ENCODE measurements at places on chromosomes 5 and 9.

GRCh38 chr5:171323806-171324632 is 15.0 kb downstream of the TLX3 start:
- DNase-seq, result no peak
- H3K4me1 ChIP-seq, result no peaks in the 10 kb centered on the region
- no peak overlapping the region for H3K4me3 ChIP-seq
- peaks cover 83% of the 10 kb centered on the region for H3K27me3 ChIP-seq

DNA sequence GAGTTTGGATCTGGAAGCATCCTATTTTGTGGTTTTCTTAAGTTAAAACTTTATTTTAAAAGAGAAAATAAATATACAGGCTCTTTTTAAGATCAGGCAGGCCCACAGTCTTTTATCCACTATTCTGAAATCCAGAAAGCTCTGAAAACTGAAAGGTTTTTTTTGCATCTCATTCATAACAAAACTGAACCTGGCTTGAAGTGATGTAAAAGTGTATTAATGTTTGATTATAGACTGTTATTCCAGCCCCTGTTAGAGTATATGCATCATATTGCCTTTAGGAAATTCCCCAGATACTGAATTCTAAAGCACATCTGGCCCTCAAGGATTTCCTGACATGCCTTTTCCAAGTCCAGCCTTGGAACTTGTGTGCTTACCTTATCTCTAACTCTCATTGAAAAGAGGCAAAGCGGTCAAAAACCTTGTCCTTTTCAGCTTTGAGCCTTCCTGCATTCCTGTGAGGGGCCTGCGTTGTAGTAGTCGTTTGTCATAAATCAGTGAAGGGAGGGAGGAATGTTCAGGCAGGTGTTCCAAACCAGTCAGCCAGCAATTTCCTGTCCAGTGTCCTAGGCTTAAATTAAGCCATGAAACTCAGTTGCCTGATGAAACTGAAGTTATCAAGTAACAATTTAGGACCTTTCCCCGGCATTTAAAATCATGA is 110.4 kb downstream of the TLE4 start:
- H3K4me1 ChIP-seq, result peaks cover 26% of the 10 kb centered on the region
- H3K36me3 ChIP-seq, result no peaks in the 10 kb centered on the region
- no peak for DNase-seq
- no peaks in the 10 kb centered on the region for H3K27me3 ChIP-seq
- no peak overlapping the region for H3K4me3 ChIP-seq
- no peak overlapping the region for H3K27ac ChIP-seq

- no peak overlapping the region for H3K27ac ChIP-seq
- H3K27me3 ChIP-seq, result no peaks in the 10 kb centered on the region
- no peaks in the 10 kb centered on the region for H3K36me3 ChIP-seq
- DNase-seq, result peak; percentile 55
- H3K4me1 ChIP-seq, result peaks cover 19% of the 10 kb centered on the region
- no peak overlapping the region for H3K4me3 ChIP-seq
Measured at GRCh38 chr5:154714266-154714986, 40.8 kb upstream of the LARP1 start.

- no peak for DNase-seq
- no peak overlapping the region for H3K4me3 ChIP-seq
- H3K4me1 ChIP-seq, result no peaks in the 10 kb centered on the region
Measured at GRCh38 chr9:81002906-81003305, 686.4 kb downstream of the TLE1 start.

DNA sequence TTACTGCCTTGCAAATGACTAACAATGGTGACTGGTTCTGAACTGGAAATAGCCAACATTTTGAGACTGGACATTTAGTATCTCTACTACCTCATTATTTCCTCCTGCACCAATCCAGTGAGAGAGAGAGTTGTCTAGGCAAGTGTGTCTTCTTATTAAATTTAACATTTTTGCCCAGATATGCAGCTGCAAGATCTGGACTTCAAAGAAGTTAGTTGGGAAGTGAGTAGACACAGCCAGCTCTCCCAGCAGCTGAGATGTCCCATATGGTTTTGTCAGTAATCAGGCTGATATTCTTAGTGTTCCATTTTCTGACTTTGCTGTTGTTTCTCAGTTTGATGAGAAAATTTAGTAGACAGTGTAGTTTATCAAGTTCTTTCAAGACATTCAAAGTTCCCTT is 1778.8 kb upstream of the CDH6 start:
- no peaks in the 10 kb centered on the region for H3K27me3 ChIP-seq
- no peaks in the 10 kb centered on the region for H3K4me1 ChIP-seq
- H3K36me3 ChIP-seq, result no peaks in the 10 kb centered on the region
- no peak for DNase-seq
- no peak overlapping the region for H3K27ac ChIP-seq

GRCh38 chr5:78925129-78925876 is 59.8 kb downstream of the ARSB start:
- no peaks in the 10 kb centered on the region for H3K36me3 ChIP-seq
- no peak overlapping the region for H3K27ac ChIP-seq
- DNase-seq, result no peak
- no peaks in the 10 kb centered on the region for H3K27me3 ChIP-seq
- H3K4me3 ChIP-seq, result no peak overlapping the region

- no peaks in the 10 kb centered on the region for H3K36me3 ChIP-seq
- no peaks in the 10 kb centered on the region for H3K27me3 ChIP-seq
- H3K27ac ChIP-seq, result no peak overlapping the region
- no peaks in the 10 kb centered on the region for H3K4me1 ChIP-seq
- no peak for DNase-seq
Measured at GRCh38 chr5:117236941-117237340, 662.3 kb upstream of the SEMA6A start.

- no peak overlapping the region for H3K27ac ChIP-seq
- H3K4me1 ChIP-seq, result no peaks in the 10 kb centered on the region
- H3K36me3 ChIP-seq, result no peaks in the 10 kb centered on the region
- H3K27me3 ChIP-seq, result peaks cover 24% of the 10 kb centered on the region
- DNase-seq, result no peak
Measured at GRCh38 chr5:31898036-31898632, 259.2 kb downstream of the PDZD2 start.

GRCh38 chr9:75876999-75877640 is 13.4 kb upstream of the PCSK5 start:
- no peak overlapping the region for H3K27ac ChIP-seq

- no peak overlapping the region for H3K4me3 ChIP-seq
- no peaks in the 10 kb centered on the region for H3K36me3 ChIP-seq
- DNase-seq, result no peak
- H3K4me1 ChIP-seq, result no peaks in the 10 kb centered on the region
Measured at GRCh38 chr9:84807870-84808390, 138.4 kb downstream of the NTRK2 start.

- DNase-seq, result no peak
- no peak overlapping the region for H3K4me3 ChIP-seq
- H3K4me1 ChIP-seq, result no peaks in the 10 kb centered on the region
- H3K36me3 ChIP-seq, result no peaks in the 10 kb centered on the region
- no peaks in the 10 kb centered on the region for H3K27me3 ChIP-seq
- H3K27ac ChIP-seq, result no peak overlapping the region
Measured at GRCh38 chr5:84059672-84060071, 325.0 kb downstream of the EDIL3 start.

DNA sequence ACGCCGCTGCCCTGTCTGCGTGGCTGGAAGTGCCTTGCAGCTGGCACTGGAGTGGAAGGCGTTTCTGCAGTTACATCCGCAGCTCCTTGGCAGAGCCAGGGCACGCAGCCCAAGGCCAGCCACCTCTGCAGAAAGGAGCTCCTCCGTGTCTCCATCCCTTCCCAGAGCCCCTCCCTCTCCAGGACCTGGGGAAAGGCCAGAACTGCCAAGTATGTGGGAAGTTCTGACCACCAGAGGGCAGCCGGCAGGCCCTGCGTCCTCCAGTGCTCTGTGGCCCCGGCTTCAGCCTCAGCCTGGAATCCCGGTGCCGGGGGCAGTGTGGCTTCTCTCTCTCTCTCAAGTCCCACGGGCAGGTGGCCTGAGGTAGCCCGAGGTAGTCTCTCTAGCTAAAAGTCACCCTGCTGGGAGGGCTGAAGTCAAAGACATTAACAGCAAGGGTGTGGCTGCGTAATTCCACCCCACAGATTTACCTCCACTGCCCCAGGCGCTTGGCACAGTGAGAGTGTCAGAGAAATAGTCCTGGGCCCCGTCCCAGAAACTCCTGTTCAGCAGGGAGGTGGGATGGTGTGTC is 101.7 kb upstream of the FCN2 start:
- H3K36me3 ChIP-seq, result peaks cover 60% of the 10 kb centered on the region
- H3K4me3 ChIP-seq, result no peak overlapping the region
- H3K27ac ChIP-seq, result peak overlapping the region; percentile 29
- no peaks in the 10 kb centered on the region for H3K27me3 ChIP-seq
- no peaks in the 10 kb centered on the region for H3K4me1 ChIP-seq

DNA sequence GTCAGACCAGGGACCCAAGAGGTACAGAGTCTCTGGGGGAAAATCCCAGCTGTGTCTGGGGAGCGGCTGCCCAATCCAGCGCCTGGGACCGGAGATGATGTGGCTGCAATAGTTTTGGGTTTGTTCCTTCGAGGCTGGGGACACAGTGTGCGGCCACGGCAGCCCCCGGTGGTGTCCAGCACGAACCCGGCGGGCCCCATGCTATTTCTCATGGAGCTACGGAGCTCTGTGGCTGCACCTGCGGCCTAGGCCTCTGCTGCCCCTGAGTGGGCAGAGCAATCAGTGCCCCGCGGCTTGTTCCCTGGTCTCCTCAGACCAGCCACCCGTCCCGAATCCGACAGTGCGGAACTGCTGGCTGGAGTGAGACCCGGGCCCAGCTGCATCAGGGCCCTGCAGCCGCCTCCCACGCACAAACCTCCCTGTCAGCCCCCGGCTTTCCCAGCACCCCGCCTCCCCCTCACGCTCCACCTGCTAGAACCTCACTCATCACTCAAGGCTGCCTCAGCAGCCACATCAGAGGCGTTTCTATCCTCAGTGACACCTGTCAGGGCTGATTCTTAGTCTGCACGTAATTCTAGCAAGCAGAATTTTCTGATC is 29.0 kb downstream of the SARDH start:
- no peaks in the 10 kb centered on the region for H3K36me3 ChIP-seq
- H3K4me1 ChIP-seq, result no peaks in the 10 kb centered on the region
- no peaks in the 10 kb centered on the region for H3K27me3 ChIP-seq
- H3K4me3 ChIP-seq, result no peak overlapping the region

DNA sequence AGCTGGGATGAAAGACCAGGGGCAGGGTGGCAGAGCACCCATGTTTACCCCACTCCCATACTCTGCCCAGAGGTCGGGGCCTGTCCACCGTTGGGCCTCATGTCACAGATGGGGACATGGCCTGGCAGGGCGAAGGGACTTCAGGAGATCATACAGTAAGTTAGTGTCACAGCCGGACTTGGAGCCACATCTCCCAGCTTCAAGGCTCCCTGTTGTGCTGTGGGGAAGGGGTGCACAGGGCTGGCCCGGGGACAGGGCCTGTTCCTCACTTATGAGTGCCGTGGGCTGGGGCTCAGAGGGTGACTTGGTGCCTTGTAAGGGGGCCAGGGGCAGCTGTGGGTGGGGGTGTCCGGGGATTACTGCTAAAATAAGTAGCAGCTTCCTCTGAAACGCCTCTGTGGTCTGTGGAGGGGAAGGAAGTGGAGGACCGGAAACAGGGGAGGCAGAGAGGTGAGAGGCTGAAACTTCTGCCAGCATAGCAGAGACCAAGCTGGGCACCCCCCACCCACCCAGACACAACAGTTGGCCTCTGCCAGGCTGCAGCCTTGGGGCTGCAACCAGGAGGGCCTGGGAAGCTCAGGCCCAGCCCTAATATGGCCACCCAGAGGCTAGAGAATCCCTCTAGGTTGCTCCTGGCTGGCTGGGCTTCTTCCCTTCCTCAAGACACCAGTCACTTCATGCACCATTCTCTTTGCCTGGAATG is 41.1 kb upstream of the NEK6 start:
- no peaks in the 10 kb centered on the region for H3K36me3 ChIP-seq
- no peak overlapping the region for H3K27ac ChIP-seq
- no peak overlapping the region for H3K4me3 ChIP-seq
- peaks cover 15% of the 10 kb centered on the region for H3K4me1 ChIP-seq
- H3K27me3 ChIP-seq, result no peaks in the 10 kb centered on the region

- no peak overlapping the region for H3K4me3 ChIP-seq
- no peak for DNase-seq
- no peak overlapping the region for H3K27ac ChIP-seq
Measured at GRCh38 chr9:86230858-86231257, 28.6 kb downstream of the C9orf153 start.

GRCh38 chr9:35691757-35692301 is 2.1 kb upstream of the TPM2 start:
- H3K4me3 ChIP-seq, result peak overlapping the region; percentile 98
- peaks cover 19% of the 10 kb centered on the region for H3K36me3 ChIP-seq
- peak overlapping the region; percentile 89 for H3K27ac ChIP-seq
- no peaks in the 10 kb centered on the region for H3K27me3 ChIP-seq
- H3K4me1 ChIP-seq, result peaks cover 42% of the 10 kb centered on the region
- DNase-seq, result peak; percentile 33

DNA sequence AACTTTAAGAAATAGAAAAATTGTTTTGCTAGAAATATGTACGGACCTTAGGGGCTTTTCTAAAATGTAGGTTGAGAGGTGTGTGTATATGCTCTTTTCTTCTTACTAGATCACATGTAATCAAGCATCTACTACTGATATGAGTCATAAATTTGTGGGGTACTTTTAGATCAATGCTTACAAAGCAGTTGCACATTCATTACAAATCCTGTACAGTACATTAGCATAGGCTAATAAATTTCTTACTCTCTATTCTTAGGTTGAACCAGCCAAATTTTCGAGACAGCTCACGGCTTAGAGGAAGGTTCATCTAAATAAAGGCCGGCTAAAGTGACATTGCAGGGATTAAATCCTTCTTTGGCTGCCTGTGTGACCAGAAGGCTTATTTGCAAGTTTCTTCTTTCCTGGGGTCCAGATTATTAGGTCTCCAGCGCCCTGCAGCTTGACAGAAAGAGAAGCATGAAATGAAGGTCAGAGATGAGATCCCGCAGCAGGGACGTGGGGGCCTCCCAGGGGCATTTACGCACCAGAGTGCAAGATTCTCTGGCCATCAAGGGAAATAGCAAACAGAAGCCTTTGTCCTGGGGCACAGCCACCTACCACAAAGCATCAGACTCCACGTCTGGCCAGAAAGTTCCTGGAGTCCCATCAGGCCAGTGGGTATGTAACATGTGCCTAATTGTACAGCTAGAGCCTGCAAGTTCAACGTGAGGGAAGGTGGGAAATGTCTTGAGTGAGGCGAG is 53.0 kb downstream of the NIM1K start:
- no peak overlapping the region for H3K27ac ChIP-seq
- H3K36me3 ChIP-seq, result no peaks in the 10 kb centered on the region
- no peak overlapping the region for H3K4me3 ChIP-seq
- DNase-seq, result no peak

DNA sequence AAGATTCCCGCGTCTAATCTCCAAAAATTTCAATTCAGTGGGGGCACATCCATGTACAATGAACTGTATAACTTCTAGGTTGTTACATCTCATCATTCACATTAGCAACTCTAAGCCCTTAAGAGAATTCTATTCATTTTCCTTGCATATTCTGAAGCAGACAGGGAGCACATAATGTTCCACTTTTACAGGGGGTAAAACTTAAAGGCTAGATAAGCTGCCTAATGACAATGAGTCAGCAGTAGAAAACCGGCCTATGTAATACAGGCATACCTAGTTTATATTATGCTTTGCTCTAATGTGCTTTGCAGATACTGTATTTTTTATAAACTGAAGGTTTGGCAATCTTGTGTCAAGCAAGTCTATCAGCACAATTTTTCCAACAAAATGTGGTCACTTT is 40.4 kb downstream of the PTAR1 start:
- peaks cover 30% of the 10 kb centered on the region for H3K36me3 ChIP-seq
- DNase-seq, result no peak
- no peaks in the 10 kb centered on the region for H3K4me1 ChIP-seq
- H3K4me3 ChIP-seq, result no peak overlapping the region
- no peak overlapping the region for H3K27ac ChIP-seq

- no peak overlapping the region for H3K4me3 ChIP-seq
Measured at GRCh38 chr5:38758774-38759600, 86.8 kb upstream of the OSMR start.
